ENCODE measurements at places on chromosomes 11 and 22.

GRCh38 chr22:22772396-22772795, 115.2 kb upstream of the IGLL5 start:
- no peak for DNase-seq

- DNase-seq: no peak
Observed at GRCh38 chr11:114386545-114386944, 13.8 kb downstream of the C11orf71 start.

GRCh38 chr11:10287766-10288715, 6.0 kb downstream of the SBF2 start:
- DNase-seq: no peak

- DNase-seq: no peak
Observed at GRCh38 chr11:80104191-80104590, 663.4 kb upstream of the TENM4 start.
